Motor neuron (in vitro differentiated cells): ENCODE measurements at places on chromosomes 3 and 15. TPM values are rescaled to one million over a fixed set of nuclear protein-coding genes. Genes with fewer than 3 reads are reported as not detected.
A peak's percentile ranks its signal among the peaks of the same experiment; 100 is the strongest.

GRCh38 chr3:105731686-105732085 is 137.1 kb downstream of the CBLB start:
- ATAC-seq = no peak

DNA sequence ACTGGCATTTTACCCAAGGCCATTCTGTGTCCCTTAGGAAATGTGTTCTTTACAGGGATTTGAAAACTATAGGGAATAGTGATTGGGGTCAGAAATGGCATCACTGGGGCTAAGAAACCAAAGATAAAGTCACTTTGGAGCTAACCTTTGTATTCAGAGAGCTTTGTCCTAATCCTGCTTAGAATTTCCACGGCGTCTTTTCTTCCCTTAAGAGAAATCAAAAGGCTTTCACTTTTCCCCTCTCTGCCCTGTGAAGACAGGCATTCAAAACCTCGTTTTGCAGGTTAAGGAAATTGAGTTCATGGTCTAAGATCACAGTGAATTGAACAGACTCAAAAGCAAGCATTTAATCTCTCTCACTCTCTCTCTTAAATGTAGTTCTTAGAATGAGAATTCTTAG is 182.5 kb downstream of the VGLL4 start:
- no peak for ATAC-seq

DNA sequence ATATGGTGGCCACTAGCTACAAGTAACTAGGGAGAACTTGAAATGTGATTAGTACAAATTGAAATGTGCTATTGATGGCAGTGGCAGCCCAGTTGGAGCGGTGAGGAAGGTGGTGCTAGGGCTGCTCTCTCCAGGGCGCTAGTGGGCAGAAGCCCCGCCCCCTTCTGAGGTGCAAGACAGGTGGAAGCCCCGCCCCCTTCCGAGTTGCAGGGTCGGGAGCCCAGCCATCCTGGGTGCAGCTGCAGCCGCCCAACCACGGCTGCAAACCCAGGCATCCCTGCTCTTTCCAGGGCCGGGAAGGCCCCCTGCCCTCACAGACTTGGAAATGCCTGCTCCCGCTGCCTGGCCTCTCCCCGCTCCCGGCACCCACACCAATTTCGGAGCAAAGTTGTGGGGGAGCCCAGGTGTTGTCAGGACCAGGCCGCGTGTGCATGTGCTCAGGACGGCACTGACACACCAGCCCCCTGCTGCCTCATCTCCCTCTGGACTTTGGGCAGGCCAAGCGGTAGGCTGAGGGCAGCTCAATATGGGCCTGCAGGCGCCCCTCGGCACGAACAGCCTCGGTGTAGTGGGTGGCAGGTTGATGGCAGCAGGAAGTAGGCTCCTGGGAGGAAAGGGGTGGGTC is 10.0 kb downstream of the ATR start:
- no peak for ATAC-seq

- ATAC-seq = no peak
These were observed 53.7 kb downstream of the DLG1 start for GRCh38 chr3:197244751-197245150.

- ATAC-seq = peak; percentile 46
These were observed 36.0 kb upstream of the ULK4 start for GRCh38 chr3:41997702-41998550.

DNA sequence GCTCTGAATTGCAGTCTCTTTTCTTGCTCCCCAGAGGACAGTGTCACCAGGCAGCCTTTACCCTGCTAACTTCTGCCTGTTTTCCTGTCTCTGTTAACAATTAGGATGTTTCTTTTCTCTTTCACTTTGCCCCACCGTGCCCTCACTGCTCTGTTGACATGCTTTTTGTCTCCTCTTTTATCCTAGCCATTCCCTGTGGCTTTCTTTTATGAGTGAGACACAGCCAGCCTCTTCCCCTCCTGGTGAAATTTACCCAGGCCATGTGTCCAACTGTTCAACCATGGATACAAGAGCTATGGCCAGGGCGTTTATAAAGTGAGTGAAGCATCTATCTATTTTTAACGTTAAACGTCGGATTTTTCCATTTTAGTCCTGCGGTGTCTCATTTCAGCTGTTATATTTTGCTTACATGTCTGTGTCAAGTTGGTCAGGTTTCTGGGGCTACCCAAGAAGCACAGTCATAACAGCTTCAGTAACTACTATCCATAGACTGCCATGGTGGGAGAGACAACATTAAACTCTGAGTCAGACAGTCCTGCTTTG is 443.2 kb upstream of the AZI2 start:
- peak; percentile 74 for ATAC-seq

DNA sequence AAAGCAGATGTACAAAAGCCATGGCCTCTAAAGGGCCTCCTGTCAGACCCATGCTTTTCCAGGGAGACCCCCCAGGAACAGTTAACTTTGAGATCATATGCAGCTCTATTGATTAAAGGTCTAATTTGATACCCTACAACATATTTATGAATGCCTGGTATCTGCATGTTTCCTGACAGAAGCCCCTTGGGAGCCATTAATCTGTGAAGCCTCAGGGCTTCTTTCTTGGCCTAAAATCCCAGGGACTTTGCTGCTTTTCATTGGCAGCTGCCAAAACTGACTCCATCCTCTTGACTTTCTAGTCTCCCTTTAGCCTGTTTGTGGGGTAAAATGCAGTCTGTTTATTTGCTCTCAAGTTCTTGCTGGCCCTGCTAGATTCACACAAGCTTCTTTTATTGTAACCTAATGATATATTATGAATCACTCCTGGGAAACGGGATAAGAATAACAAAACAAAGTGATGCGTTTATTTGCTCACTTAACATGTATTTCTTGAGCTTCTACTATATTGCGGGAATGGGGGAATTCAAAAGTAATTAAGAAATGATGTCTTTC is 257.0 kb downstream of the LSAMP start:
- ATAC-seq = no peak

DNA sequence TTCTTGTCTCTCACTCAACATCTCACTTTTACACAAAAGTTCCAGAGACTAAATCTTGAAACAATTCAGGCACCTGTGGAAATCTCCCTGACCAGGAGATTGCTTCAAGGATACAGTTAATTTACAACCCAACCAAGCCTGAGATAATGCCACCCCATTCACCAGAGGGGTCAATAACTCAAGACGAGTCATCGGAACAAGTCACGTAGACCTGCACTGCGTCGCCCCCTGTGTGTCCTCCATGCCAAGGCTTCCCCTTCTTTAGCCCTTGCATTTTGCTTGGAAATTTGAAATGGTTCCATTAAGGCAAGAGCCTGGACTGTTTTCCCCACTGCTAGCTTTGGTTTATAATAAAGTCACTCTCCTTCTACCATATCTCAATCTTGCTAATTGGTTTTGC is 129.0 kb upstream of the NEO1 start:
- ATAC-seq = no peak

- no peak for ATAC-seq
These were observed 167.6 kb upstream of the ST8SIA2 start for GRCh38 chr15:92226020-92226612.

Gene IREB2
- 35.4 and 35.5 TPM in 2 replicates for total RNA-seq

Gene GRAMD2A
- 0.37 and 0.78 TPM in 2 replicates for total RNA-seq

Gene VGLL4
- total RNA-seq = 41.4 and 41.7 TPM in 2 replicates

Gene PEAK1
- 10.0 and 12.3 TPM in 2 replicates for total RNA-seq

Gene RAB43
- 2.6 and 3.2 TPM in 2 replicates for total RNA-seq

Gene EPHB1
- total RNA-seq = 0.31 and 0.54 TPM in 2 replicates
